A549 treated with dexamethasone at 1 μM for 4 hours (cell line): ENCODE measurements at places on chromosomes 12 and 14. TPM values are rescaled to one million over a fixed set of nuclear protein-coding genes. Genes with fewer than 3 reads are reported as not detected.

GNS gene
- total RNA-seq: 45.8 to 63.0 TPM (median 58.2 TPM) in 5 replicates

ARHGAP9 gene
- 0.33 to 0.72 TPM (median 0.43 TPM) in 5 replicates for total RNA-seq

RNASE3 gene
- not detected in 5 replicates for total RNA-seq

TGFB3 gene
- total RNA-seq: 0.54 to 0.90 TPM (median 0.75 TPM) in 5 replicates

ATG101 gene
- total RNA-seq: 78.4 to 97.5 TPM (median 90.3 TPM) in 5 replicates

SLC38A4 gene
- 0.16 to 0.42 TPM (median 0.23 TPM) in 5 replicates for total RNA-seq

RERG gene
- total RNA-seq: 0.17 to 0.31 TPM (median 0.27 TPM) in 5 replicates
